ENCODE measurements at places on chromosomes 12 and 14.

- DNase-seq = no peak
Measured at GRCh38 chr14:94366146-94366915, 22.1 kb downstream of the SERPINA1 start.

DNA sequence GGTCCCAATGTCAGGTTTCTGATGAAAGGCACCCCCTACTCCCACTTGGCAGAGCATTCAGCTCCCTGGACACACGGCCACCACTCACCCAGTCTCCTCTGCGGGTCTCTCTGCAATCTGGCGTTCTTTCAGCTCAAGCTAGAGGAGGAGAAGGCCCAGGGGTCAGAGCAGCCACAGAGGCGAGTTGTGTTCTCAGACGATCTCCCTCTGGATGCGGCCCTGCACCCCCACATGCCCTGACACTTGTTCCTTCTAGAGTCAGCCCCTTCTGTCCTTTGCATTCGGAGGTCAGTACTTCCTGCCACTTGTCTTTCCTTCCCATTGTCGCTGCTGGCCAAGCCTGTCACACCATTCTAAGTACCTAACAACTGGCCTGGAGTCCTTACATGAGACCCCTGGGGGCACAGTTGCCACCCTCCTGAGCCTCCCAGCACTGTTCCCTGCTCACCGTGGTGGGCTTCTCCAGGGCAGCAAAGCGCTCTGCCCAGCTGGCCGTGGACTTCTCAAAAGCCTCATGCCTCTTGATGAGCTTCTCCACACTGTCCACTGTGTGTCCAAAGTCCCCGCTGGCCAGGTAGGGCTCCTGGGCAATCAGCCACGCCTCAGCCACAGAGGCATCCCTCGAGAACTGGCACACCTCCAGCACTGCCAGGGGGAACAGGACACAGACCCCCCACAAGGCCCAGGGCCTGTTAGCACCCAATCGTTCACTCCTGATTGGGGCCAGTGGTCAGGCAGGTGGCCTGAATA, 63.2 kb downstream of the PLEKHG3 start:
- DNase-seq = no peak

DNA sequence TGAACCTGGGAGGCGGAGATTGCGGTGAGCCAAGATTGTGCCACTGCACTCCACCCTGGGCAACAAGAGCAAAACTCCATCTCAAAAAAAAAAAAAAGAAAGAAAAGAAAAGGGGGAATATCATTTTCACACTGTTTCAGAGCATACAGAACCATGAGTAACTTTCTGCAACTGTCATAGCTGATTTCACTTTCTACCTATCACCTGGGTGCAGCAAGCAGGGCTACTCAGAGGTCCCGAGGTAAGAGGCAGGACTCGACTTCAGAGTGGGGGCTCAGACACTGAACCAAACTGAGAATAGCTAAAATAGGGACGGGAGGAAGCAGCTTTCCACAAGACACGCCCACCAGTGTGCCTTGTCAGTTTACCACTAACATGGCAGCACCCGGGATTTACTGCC, 29.8 kb downstream of the OR10P1 start:
- DNase-seq = no peak

- DNase-seq = no peak
Measured at GRCh38 chr14:23070262-23071129, 13.2 kb upstream of the CDH24 start.

- peak; percentile 24 for DNase-seq
Measured at GRCh38 chr12:107780298-107780697, 5.8 kb downstream of the ASCL4 start.

GRCh38 chr14:25215607-25216006, 165.7 kb upstream of the STXBP6 start:
- no peak for DNase-seq

DNA sequence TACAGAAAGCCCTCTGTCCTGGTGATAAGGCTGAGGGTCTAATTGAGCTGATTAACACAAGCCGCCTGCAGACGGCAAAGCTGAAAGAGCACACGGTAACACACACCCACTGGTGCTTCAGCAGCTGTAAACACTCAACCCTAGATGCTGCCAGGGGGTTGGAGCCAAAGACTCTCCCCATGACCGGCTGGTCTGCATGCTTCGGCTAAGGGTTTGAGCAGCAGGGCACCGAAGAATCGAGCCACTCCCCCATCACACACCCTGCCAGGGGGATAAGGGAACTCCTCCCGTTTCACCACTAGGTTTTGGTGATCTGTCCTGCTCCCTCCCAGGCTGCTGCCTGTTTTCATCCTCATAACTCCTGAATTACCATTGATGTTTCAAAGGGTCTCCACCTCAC, 141.0 kb upstream of the OVCH1 start:
- DNase-seq = no peak

- no peak for DNase-seq
Measured at GRCh38 chr12:124410354-124411175, 115.7 kb downstream of the RFLNA start.

DNA sequence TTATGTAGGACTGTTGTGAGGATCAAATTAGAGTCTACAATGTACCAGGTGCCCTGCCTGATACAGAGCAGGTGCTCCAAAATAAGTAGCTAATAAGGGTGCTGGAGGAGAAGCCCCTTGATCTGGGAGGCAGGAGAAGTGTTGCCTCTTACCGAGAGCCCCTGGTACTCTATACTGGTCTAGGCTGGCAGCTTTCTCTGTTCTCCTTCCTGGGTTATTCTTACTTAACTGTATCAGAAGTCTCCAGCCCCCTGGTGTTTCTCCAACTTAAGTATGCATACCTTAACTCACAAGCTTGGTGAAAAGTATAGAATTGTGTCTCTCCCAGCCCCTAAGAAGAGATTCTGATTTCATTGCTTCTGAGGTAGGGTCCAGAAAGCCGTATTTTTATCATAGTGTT, 254.9 kb downstream of the LRIG3 start:
- no peak for DNase-seq

GRCh38 chr14:37709419-37710195, 114.2 kb downstream of the TTC6 start:
- no peak for DNase-seq

GRCh38 chr12:131153956-131154355, 200.2 kb downstream of the ADGRD1 start:
- no peak for DNase-seq

GRCh38 chr14:31590206-31590605, 29.0 kb downstream of the NUBPL start:
- no peak for DNase-seq

GRCh38 chr14:89386212-89386886, 30.7 kb downstream of the FOXN3 start:
- no peak for DNase-seq

DNA sequence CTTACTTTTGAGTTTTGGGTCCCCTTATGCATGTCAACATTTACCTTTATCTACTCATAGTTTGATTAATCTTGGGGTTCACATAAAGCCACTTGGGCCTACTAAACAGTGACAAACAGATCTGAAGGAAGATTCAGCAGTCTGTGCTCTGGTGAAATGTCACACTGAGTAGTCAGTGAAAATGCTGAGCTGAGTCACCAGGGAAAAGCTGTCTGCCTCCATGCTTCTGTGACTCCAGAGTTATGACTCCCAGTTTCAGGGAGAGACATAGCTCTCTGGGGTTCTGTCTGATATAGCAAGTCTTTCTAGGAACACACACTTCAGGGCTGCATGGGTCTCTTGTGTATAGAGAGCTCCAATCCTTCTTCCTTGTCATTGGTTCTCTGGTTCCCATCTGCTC, 406.3 kb upstream of the FAR2 start:
- no peak for DNase-seq

- peak; percentile 33 for DNase-seq
Measured at GRCh38 chr14:63852271-63852816, 460 bp upstream of the SYNE2 start.

GRCh38 chr14:51581017-51581881, 70.5 kb upstream of the FRMD6 start:
- DNase-seq = no peak

- DNase-seq = no peak
Measured at GRCh38 chr14:68789821-68790643, 2.8 kb downstream of the ZFP36L1 start.

GRCh38 chr12:72141381-72141780, 130.8 kb upstream of the TRHDE start:
- DNase-seq = no peak

GRCh38 chr12:105761075-105761474, 377.7 kb downstream of the NUAK1 start:
- no peak for DNase-seq

DNA sequence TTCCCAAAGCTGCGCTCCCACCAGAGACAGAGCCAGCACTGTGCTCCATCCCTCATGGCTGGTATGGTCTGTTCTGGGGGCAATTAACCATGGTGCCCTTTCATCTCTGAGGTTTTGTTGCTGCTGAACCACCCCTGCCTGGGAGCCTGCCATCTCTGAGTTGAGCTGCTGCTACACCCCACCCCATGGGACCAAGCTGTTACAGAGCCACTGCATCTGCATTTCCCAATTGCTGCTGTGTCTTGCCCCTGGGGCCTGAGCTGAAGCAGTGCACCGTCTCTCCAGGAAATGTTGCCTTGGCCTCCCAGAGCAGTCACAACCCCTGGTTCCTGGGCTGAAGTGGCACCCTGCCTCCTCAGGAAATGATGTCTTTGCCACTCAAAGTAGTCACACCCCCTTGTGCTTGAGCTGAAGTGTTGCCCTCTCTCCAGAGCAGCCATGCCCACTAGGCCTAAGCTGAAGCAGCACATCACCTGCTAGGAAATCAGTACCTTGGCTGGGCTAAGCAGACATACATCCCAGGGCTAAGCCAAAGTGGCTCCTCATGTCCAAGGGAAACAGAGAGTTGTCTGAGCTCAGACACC, 140.3 kb downstream of the RERGL start:
- no peak for DNase-seq

DNA sequence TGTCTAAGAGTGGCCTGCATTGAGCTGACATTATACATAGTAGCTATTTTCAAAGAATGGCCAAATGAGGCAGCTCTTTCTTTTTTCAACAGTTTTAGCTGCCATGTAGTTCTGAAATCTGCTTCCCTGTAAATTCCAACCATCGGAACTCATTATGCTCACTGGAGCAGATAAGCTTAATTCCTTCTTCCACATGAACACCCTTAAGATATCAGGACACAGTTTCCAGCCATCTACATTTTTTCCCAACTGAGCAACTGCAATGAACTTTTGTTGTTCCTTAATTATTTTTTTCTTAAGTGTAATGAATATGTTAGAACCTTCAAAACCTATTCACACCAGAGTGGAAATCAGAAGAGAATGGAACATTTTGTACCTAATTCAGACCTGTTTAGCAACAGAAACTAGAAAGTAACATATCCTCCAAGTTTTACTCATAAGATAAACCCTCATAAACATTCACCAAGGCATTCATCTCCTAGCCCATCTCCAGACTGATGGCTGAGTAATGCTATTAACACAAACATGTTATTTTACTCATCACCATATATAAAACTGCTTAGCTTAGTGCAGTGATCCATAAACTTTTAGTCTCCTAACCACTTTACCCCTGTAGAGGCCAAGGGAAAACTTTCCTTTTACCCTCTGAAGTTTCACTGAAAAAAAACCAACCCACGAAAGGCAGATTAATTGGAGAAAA, 296.1 kb upstream of the SYT1 start:
- no peak for DNase-seq

All from germinal center (tissue), 1 donor.